ENCODE measurements at places on chromosomes 2 and 18.

DNA sequence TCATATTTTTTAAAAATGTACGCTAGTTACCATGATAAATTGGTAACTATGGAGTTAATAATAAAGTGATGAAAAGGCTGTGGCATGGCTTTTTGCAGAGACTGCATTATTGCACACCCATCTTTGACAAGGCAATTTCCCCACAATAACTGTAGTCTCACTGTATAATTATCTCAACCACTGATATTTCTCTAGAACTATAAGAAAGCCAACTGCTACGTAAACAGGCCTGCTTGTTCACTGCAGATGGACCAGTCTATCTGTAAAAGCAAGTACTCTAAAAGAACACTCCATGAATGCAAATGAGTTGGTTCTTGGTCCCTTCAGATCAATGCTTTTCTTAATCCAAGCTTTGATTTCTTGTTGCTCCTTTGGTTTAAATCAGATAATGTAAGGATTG is 218.7 kb downstream of the RBM43 start:
- DNase-seq: no peak

DNA sequence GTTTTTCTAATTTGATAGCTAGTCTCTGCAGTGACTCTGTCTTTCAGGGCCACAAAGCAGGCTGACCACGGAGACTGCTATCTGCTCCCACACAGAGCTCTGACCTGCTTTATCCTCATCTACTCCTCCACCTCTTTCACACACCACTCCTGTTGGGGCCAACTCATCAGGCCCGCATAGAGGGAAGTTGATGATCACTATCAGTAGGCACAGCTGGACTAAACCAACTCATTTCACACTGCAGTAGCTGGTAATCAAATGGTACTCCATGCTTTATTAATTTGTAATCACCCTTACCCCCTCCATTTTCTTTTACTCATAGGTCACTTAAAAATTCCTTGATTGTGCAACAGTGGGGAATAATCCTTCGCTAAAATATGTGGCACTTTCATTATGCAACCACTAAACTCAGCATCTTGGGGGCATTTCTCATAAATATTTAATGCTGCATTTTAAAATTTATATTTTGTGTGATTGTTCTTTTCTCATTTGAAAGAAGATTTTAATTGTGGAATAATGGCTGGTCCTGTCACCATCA is 249.8 kb upstream of the GCFC2 start:
- DNase-seq: no peak

DNA sequence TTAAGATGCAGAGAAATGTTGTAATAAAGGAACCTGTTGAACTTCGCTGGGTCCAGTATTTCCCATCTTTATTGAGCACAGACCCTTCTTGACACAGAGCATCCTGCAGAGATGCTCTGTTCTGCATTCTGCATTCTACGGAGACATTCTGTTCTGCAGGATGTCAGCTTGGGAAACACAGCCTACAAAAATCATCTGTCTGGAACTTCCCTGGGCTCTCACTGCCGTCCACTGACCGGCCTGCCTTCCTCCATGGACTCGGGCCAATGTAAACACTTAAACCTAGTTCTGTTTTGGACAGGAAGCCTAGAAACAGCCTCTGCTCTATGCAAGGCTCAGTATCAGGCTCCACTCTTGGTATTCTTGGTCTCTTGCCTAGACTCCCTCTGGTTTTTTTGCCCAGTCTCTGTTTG is 90.0 kb upstream of the PPP1CB start:
- peak; percentile 81 for DNase-seq

GRCh38 chr2:238897911-238898311 is 50.0 kb downstream of the TWIST2 start:
- DNase-seq: no peak

GRCh38 chr2:187994464-187995331 is 297.0 kb upstream of the GULP1 start:
- no peak for DNase-seq
